Left forelimb (tissue), 1 donor: ENCODE measurements at places on chromosomes 7 and 10.

DNA sequence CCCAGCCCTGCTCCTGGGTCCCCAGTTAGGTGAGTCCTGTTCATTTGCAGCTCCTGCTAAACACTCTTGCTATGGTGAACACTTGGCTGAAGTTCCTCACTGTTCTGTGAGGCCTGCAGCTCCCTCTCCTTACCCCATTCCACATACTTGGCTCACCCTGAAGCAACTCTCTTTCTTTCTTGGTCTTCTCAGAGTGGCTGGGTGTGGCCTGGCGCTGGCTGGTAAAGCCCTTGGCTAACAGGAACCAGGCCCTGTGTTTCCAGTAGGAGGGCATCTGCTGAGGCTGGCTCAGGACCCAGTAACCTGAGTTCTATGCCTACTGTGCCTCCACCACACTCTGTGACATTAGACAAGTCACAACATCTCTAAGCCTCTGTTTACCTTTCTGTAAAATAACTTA, 53.1 kb upstream of the COL13A1 start:
- no peak for DNase-seq

DNA sequence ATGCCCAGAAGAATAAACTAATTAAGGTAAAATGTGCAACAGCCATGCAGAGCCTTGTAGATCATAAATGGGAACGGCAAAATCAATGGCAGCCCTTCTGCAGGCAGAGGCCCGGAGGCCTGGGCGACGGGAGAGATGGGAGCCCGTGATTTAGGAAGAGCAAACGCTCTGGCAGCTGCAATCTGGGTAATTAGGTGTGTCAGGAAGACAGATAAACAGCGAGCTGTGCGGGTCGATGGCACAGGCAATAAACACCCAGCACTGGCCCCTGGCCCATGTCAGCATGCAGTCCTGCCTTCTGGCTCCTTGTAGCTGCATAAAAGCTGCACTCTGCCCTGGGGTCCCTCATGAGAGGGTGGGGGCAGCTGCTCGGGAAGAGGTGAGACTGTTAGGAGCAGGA, 78.0 kb downstream of the GOLGA7B start:
- no peak for DNase-seq

DNA sequence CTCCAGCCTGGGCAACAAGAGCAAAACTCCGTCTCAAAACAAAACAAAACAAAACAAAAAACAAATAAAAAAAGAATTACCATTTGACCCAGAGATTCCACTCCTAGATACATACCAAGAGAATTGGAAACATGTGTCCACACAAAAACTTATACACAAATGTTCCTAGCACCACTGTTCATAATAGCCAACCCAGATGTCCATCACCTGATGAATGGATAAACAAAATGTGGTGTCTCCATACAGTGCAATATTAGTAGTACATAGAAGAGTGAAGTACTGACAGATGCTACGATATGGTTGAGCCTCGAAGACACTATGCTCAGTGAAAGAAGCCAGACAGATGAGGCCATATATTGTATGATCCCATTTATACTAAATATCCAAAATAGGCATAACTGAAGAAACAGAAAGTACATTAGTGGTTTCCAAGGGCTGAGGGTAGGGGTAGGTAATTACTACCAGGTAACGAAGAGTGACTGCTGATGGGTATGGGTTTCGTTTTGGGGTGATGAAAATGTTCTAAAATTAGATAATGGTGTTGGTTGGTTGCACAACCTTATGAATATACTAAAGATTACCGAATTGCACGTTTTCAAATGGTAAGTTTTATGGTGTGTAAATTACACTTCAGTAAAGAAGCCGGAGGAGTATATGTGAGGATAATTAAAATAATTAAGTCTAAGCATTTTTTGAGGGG, 20.0 kb downstream of the MYO1G start:
- no peak for DNase-seq

GRCh38 chr10:30877111-30877510, 154.6 kb downstream of the ZNF438 start:
- DNase-seq = no peak

DNA sequence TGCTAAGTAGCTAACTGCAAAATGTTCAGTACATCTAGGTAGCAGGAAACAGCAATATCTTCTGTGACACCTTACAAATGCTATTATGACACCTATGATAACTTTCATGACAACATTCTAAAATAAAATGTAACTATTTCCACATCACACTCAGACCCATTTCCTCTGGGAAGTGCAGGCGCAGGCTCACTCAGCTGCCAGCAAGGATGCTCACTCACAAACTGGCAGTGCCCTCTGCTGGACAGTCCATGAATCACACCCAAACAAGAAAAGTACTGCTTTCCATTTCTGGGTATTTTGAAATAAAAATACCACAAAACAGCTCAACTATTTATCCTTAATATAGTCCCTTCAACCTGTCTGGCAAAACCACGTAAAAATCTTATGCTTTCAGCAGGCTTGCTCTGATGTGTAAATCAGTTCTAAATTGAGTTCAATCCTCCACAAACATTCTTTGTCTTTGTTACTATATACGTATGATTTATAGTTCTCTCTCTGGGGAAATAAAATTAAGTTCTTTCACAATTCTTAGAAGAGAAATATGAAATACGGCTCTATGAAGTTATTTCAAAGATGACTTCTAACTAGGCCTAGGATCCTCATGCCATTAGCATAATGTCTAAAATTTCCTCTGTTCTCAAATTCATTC, 176.6 kb downstream of the PARD3 start:
- DNase-seq = peak; percentile 87

- no peak for DNase-seq
Measured at GRCh38 chr7:98077762-98078161, 28.9 kb upstream of the LMTK2 start.

GRCh38 chr7:130960208-130960988, 226.4 kb upstream of the KLF14 start:
- DNase-seq = no peak

DNA sequence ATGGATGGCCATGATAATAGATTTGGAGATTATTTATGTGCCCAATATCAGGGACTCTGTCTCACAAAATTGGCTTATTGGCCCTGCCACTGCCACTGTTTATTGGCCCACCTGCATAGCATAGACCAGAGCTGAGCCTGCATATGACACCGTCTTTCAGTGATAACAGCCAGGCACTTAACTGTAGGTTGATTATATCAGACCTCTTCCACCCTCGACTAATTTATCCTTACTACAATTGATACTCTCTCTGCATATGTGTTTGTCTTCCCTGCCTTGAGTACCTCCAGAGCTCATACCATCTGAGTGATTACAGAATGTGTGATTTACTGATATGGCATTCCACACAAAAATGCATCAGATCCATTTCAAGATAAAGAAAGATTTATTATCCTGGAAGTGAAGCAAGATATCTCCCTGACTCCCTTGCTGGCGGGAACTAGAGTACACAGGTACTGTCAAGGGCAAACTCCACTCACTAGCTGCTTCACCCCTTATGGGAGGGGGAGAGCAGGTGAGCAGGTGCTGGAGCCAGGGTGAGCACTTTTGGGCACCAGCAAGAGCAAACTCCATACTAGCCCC, 13.1 kb upstream of the SAMD9L start:
- DNase-seq = no peak

DNA sequence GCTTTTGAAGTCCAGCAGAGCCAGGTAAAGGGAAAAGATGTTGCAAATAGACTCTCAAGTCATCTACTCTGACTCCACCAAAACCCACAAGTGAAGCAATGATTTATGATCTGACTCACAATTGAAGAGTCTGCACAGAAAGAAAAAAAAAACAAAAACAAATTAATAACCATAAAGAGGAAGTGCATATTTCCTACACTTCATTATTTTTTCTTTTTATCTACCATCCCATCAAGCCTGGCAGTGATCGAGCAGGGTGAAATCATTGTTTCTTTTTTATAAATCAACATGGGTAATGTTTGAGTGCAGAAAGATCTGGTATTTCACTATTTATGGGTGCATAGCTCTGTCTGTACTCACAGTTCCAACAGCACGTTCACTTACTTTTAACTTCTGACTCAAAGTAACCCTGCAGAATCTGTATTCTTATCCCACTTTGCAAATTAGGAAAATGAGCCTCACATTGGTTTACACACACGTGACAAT, 829.0 kb downstream of the TNS3 start:
- DNase-seq = no peak

GRCh38 chr10:14782691-14783363, 8.1 kb upstream of the FAM107B start:
- no peak for DNase-seq

DNA sequence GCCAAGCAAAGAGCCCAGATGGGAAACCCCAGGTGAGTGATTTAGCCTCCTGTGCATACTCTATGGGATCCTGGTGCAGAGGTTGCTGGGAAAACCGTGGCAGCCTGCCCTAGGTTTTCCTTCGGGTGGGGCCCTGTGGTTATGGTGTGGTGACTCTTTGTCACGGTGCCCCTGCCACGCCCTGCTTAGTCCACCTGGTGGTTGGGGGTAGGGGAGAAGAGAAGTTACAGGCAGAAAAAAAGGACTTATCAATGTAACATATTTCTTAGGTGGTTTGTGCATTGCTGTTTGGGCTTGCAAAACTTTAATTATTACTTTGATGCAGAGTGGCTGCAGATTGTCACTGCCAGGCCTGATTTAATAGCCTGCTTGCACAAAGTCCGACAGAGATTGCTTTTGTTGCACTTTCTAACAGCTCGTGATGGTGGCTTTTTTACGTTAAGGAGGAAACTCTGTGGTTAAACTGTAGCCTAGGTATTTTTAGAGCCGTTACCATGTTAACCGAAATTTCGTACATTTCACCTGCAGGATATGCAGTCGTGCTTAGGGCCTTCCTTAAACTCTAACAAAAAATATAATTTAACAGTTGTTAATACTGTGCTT, 197.4 kb downstream of the RNLS start:
- DNase-seq = no peak

DNA sequence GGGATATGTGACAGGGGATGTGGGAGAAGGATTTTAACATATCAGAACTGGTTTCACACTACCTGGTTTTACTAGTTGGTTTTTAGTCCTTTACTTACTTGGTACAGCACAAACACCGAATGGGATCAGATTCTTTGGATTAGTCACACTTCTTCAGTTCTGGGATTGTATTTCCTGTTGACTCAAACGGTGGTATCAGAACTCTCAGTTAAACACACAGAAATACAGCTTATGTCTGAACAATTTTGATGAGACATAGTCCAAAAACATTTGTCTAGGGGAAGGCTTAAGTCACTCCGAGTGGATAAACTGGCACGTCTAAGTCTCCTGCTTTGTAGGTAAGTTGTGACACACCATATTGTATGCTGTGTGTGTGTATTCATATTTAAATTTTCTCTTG, 480.5 kb downstream of the PHTF2 start:
- DNase-seq = no peak

GRCh38 chr10:110208614-110209453, 1.4 kb downstream of the MXI1 start:
- no peak for DNase-seq

DNA sequence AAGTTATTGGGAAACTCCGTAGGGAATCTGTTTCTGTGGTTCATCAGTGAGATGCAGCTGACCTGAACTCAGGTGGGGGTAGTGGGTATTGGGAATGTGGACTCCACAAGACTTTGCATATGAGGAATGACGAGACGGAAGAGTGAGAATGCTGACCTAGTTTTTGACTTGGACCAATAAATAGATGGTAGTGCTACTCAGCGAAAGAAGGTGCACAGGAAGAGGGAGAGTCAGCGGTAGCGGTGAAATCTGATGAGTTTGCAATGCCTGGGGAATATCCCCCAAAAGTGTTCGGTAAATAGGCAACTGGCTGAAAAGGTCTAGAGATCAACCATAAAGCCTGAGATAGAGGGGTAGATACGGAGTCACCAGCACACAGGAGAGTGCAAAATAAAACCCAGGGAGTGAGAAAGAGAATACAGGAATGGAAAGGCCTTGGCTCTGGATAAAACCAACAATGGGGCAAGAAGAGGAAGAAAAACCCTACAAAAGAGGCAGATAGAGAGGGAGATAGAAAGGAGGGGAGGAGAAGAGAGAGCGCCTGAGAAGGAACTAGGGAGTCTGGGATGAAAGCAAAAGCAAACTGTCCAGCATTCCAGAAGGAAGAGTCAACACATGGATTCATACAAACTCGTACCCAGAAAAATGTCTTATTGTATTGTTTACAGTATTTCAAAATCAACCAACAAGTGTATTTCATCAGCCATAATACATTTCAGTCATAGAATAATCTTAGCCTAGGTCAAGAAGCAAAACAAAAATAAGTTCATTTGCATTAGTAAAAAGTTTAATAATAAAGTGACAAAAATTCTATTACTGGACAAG, 5.4 kb downstream of the ARHGAP21 start:
- DNase-seq = no peak

DNA sequence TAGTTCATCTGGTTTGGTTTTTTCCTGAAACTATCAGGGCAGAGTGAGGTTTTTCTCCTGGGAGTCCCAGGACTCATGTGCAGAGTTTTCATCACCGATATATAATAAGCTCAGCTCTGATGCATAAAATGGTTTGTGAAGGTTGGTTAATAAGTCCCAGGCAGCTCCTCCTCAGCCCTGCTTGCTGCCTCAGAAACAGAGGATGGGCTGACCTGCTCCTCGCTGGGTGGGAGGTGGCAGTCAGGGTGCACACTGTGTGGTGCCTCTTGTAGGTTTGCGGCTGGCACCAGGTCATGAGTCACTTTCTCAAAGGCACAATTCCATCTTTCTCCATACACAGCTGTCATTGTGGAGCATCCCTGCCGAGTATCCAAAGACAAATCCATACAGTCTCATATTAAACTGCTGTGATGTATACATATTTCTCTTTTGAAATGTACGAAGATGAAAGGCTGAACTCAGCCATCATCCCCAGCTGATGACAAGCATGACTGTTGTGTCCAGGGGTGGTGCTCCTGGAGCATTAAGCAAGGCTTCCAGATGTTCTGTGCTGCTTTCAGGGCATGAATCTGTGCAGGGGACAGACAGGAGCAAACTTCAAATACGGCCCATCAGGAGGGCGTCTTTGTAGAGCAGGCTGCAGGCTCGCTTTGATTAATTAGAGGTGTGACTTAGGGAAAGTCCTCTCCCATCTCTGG, 125.7 kb upstream of the NPS start:
- DNase-seq = no peak

DNA sequence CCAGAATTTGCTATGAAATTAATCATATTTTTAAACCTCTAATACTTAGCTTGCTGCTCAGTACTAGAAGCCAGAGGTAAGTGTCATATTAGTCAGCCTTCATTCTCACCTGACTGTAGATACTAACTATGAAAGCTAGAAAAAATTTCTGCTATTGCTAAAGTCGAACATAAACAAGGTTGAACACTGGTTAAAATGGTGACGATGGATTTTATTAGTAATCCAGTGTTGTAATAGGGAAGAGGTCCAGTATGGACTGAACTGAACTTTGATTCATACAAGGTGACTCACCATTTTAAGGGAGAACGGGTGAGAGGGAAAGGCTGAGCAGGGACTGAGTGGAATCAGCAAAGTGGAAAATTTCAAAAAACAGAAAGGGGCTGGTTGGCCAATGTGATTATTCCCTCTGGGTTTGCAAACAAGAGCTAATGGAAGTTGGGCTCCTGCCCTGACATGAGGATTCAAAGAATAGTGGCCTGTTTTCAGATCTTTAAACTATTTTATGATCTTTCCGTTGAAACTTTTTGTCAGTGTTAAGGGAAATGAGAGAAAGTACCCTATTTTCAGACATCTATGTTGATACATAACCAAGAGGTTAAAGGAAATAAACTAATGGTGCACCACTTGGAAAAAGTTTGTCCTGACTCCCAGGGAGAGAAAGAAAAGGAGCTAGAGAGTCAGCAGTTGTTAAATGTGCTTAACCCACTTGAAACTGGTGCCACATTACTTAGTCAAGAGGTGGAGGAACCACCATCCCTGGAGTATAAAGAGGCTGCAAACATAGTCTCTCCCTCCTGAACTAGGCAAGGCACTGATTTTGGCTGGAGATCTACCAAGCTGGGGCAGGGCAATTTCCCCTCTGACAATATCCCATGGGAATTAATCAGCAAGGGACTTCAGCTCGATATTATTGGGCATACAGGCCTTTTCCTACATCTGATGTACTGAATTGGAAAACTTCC, 15.3 kb upstream of the AKR1C1 start:
- DNase-seq = no peak
